HT1080 (cell line): ENCODE measurements at places on chromosomes 5 and 9. TPM values are rescaled to one million over a fixed set of nuclear protein-coding genes. Genes with fewer than 3 reads are reported as not detected.

Gene C9
- total RNA-seq: not detected in 2 replicates

Gene CDH9
- total RNA-seq: not detected in 2 replicates

Gene TERT
- total RNA-seq: 9.0 and 10.5 TPM in 2 replicates

Gene STC2
- total RNA-seq: 39.2 and 48.6 TPM in 2 replicates
